SIG-M5 (cell line): ENCODE measurements at places on chromosomes 4 and X.

GRCh38 chrX:129690435-129690834 lies 35.7 kb upstream of the APLN start:
- DNase-seq: no peak

DNA sequence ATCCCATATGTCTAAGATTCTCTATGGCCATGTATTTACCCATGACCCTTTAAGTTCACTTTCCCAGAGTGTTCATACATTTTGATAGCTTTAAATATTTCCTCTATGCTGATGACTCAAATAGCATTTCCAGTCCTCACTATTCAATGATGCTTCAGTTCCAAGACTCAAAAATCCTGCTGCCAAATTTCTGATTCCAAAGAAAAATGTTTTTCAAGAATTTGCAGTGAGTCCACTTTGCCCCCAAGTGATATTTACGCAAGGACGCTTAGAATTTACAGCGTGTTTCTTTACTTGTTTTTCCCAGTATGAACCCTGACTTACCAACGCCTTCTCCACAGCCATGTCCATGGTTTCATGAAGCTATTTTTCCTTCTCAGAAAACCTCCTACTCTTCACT lies 127.9 kb upstream of the PCDH18 start:
- no peak for DNase-seq

DNA sequence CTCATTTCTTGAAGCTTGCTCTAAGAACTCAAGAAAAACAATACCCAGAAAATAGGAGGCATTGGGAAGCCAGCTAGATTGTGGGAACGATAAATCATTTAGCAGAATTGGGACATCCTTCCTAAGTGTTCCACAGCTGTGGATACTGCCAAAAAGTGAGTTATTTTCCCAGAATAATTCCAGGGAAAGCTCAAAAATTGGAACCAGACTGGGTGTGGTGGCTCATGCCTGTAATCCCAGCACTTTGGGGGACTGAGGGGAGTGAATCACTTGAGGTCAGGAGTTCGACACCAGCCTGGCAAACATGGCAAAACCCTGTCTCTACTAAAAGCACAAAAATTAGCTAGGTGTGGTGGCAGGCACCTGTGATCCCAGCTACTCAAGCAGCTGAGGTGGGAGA lies 68.2 kb upstream of the GK2 start:
- no peak for DNase-seq

DNA sequence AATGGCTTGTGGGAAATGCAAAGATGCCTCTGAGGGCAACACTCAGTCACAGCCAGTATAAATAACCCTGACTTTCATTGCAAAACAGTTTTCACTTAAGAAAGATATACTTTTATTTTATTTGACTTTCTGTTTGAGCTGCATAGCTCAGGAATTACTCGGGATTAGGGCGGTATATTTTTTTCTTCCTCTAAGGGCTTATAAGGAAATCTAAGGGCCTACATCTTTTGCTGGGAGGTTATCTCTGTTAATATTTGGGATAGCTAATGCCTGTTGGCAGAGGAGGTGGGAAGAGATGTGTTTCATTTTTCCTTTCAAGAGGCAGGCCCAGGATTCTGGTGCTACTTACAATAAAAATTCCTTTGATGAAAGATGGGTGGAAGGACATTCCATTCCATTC lies 28.8 kb upstream of the EGFL6 start:
- no peak for DNase-seq

DNA sequence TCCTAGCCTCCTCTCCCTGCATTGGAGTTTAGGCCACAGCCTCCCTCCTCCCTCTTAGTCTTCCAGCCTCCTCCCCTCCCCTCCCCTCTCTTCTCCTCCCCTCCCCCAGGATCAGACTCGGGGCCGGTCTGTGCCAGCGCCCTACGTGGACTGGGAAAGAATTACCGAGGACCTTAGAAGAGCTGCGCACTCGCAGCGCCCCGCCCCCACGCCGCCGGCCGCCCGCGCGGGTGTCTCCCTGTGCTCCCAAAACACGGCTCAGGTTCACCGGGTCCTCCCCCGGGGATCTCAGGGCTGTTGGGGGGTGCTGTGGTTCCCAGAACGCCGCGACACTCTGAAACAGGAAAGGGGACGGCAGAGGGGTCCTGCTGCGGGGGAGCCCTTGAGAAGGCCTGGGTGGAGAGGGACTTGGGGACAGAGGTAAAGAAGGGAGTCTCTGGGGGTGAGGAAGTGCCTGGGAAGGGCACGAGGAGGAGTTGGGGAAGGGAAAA lies 122.3 kb upstream of the TBL1X start:
- DNase-seq: no peak

- DNase-seq: no peak
Observed at GRCh38 chr4:106409901-106410889, 41.6 kb upstream of the GIMD1 start.

GRCh38 chr4:3106339-3107186 lies 32.1 kb downstream of the HTT start:
- DNase-seq: no peak

GRCh38 chr4:76306882-76307659 lies 538 bp downstream of the STBD1 start:
- no peak for DNase-seq

DNA sequence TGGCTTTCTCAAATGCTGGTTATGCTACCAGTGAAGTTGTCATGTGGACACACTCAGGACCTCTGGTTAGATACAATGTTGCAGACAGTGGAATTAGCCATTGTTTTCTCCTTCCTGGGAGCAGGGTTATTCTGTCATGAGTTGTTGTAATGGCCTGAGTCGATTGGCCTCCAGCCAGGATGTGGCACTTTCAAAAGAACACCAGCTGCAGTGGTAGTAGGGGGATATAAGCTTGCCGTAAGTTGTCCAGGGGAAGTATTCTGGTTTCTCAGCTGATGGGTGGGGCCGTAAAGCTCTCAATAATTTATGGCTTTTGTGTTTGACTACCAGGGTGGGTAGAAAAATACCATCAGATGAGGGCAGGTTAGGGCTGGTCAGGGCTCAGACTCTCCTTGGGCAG lies 697.5 kb upstream of the GNPDA2 start:
- DNase-seq: no peak

DNA sequence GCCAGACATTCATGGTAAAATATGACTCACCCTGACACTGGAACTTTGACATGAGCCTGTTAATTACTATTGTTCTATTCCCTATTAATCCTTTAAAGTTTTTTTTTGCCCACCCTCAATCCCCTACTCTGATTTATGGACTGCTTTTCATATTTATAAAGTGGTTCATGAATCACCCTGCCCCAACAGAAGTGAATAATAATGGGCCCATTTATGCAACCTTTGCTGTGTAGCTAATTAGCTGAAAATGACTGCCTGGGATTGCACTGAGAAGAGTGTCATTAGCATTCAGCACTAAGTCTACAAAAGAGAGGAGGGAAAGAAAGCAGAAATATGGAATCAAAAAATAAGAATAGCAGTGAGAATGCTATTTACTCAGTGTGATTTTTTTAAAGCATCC lies 154.3 kb downstream of the COMMD8 start:
- no peak for DNase-seq

GRCh38 chr4:94403751-94404150 lies 48.0 kb upstream of the PDLIM5 start:
- no peak for DNase-seq

- no peak for DNase-seq
Observed at GRCh38 chr4:48290146-48290772, 20.6 kb upstream of the TEC start.

GRCh38 chrX:136457303-136457917 lies 30.3 kb upstream of the BRS3 start:
- DNase-seq: no peak

GRCh38 chr4:159271856-159272255 lies 169.0 kb downstream of the RAPGEF2 start:
- DNase-seq: no peak

- DNase-seq: no peak
Observed at GRCh38 chr4:71634364-71634763, 149.5 kb downstream of the GC start.

GRCh38 chrX:31836479-31836878 lies 764.6 kb upstream of the FTHL17 start:
- DNase-seq: no peak

DNA sequence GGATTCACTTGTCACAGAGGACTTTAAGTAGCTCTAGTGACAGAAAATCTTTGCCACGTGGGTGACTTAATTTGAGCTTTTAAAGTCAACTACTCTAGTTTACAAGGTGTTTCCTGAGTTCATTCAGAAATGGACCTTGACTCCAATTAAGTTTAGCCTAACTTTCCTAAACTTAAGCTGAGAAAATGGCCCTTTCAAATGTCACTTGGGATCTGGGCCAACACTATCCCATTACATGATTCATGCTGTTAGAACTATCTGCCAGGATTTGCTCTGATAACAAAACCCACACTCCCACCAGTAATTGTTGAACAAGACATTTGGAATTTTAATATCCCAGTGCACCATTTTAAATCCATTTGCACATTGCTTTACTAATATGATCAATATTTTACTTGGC lies 40.8 kb downstream of the C4orf46 start:
- no peak for DNase-seq

GRCh38 chrX:12480956-12481355 lies 310.3 kb upstream of the PRPS2 start:
- DNase-seq: no peak

GRCh38 chrX:148333989-148334388 lies 166.4 kb upstream of the AFF2 start:
- DNase-seq: no peak

- no peak for DNase-seq
Observed at GRCh38 chrX:134622056-134622812, 36.0 kb downstream of the PLAC1 start.

DNA sequence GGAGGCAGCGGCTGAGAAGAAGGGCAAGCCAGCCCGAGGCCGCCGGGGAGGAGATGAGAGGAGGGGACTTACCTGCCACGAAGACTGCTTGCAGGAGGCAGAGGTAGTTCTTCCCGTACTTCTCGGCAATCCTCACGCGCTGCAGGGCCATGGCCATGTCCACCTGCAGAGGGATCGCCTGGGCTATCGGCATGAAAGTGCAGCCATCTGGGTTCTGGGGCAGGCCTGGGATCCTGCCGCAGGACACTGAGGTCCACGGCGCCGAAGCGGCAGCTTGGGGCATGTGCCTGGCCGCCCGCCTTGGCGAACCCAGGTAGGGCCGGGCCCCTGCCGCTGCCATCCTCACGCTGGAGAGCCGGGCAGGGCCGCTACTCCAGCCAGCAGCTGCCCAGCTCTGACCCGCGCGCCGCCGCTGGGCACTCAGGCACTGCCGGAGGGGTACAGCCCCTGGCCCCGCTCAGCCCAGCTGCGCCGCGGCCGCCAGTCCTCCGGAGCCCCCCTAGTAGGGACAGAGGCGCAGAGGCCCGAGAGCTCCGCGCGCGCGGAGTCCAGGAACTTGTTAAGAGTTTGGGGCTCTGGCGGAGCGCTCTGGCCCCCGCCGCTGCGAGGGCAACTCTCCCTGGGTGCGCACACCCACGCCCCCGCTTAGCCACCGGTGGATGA lies 16.0 kb downstream of the MCF2 start:
- no peak for DNase-seq

DNA sequence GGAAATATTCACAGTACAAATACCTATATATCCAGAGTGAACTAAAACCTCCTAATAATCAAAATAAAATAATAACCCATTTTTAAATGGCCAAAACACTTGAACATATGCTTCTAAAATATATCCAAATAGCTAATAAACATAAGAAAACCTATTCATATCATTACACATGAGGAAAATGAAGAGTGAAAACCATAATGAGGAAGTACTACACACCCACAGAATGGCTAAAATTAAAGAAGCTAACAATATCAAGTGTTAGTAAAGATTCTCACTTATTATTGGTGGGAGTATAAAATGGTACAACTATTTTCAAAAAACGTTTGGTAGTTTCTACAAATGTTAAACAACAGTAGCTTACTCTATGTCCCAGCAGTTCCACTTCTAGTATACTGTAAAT lies 92.1 kb downstream of the KLHL13 start:
- DNase-seq: no peak

- DNase-seq: no peak
Observed at GRCh38 chrX:46178763-46179162, 366.5 kb downstream of the ZNF674 start.

- no peak for DNase-seq
Observed at GRCh38 chr4:68352791-68353190, 2.9 kb upstream of the YTHDC1 start.

- DNase-seq: no peak
Observed at GRCh38 chr4:87530868-87531267, 1.7 kb upstream of the SPARCL1 start.

GRCh38 chr4:139783741-139784484 lies 118.3 kb downstream of the MGST2 start:
- DNase-seq: no peak

- no peak for DNase-seq
Observed at GRCh38 chrX:49842621-49843020, 13.5 kb downstream of the PAGE4 start.
